T-helper 2 cell (primary cell): ENCODE measurements at places on chromosomes 6 and 20.

DNA sequence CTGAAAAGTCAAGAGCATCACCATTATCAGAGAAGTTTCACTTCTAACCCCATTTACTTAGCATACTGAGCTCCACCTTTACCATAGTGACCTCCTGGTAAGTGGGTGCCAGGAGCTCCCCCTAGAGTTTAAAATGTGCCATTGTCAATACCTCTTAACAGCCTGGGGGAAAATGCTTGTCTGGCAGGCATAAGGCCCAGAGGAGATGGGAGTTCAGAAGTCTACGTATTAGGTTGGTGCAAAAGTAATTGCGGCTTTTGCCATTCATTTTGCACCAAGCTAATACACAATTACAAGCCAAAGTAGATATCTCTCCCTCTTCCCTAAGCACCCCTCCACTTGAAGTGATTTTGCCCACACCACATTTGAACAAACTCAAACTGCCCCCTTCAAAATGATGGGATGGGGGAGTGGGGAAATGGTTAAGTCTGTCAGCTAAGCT lies 919.0 kb downstream of the KIF16B start:
- no peak for DNase-seq

DNA sequence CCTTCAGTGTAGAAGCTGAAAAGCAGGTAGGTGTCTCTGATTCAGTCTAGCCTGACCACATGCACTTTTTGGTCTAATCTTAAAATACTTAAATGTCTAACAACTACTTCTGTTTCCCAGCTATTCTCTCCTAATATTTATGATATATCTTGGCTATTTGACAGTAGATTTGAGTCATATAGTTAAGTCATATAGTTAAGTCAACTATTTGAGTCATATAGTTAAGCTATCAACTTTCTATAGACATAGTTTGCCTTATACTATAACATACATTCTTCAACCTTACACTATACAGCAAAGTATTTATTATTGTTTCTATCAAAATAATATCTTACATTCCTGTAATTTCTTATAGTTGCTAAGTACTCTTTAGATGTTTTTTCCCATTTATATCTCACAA lies 110.9 kb downstream of the GMDS start:
- DNase-seq: no peak

DNA sequence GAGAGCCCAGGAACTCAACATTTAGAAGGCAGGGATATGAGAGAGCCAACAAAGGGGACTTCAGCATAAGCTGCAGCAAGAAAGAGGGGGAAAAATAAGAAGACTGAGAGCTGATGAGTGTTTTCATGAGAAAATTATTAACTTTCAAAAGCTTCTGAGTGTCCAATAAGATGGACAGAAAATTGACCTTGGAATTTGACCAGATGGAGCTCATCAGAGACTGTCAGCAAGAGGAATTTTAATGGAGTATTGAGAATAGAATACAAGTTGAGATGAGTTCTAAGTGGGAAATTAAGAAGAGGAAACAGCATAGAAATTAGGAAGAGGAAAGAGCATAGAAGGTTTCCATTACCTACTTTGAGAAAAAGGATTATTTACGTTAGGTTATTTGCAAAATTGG lies 428.2 kb downstream of the LMBRD1 start:
- no peak for DNase-seq

DNA sequence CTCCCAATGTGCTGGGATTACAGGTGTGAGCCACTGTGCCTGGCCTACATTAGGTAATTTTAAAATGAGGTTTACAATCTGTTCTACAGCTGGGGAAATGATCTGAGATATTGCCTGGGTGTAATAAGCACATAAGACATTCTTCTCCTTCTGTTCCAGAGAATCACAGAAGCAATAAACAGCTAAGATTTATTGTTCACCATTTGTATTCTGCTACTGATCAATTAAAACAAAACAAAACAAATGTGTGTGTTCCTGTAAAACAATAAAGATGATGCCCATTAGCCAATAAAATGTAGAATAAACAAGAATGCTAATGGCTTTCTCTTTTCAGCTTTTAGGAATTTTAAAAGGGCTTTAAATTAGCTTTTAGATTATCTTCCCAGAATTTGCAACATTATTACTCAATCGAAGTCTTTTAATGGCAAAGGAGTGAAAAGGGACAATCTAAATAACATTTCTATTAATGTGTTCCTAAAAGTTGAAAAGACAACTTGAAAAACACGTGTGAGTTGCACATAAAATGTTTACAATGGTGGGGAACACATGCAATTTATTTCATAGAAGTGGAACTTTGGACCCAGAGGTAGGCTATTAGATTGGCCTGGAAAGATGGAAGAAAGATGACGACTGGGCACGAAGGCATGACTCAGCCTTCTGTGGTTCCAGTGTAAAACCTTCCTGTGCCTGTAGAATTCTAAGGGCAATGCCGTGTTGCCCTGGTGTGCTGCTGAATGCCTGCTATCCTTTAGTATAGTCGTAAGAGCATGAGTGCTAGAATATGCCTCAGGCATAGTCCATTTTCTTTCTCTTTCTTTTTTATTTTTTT lies 29.0 kb upstream of the DEK start:
- DNase-seq: no peak

DNA sequence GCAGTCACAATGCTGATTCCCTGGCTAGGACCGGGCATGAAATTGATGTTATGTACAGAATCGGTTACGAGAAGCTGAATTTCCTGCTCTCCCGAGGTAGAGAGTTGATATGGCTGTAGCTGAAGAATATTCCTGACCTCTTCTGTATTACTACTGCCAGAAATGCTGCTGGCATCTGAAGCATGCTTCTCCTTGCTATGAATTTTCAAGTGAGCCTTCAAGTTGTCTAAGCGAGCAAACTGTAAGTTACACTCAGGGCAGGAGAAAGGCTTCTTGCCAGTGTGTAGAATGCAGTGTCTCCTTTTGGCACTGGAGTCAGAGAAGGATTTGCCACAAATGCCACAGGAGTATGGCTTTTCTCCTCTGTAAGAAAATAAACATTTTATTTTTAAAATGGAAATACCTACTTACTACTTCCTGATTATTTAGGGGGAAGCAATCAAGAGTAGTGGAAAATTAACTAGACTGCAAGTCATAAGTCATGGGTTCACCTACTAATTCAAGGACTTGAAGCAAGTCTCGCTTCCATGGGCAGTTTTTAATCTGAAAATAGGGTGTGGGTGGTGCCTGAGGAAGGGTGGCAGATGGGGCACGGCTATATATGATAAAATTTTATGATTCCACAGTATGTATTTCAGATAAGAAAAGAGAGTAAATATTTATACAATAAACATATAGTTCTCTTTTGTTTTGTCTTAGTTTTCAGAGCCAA lies 10.8 kb upstream of the MICAL1 start:
- no peak for DNase-seq

GRCh38 chr20:48732081-48732829 lies 95.5 kb downstream of the PREX1 start:
- DNase-seq: no peak

DNA sequence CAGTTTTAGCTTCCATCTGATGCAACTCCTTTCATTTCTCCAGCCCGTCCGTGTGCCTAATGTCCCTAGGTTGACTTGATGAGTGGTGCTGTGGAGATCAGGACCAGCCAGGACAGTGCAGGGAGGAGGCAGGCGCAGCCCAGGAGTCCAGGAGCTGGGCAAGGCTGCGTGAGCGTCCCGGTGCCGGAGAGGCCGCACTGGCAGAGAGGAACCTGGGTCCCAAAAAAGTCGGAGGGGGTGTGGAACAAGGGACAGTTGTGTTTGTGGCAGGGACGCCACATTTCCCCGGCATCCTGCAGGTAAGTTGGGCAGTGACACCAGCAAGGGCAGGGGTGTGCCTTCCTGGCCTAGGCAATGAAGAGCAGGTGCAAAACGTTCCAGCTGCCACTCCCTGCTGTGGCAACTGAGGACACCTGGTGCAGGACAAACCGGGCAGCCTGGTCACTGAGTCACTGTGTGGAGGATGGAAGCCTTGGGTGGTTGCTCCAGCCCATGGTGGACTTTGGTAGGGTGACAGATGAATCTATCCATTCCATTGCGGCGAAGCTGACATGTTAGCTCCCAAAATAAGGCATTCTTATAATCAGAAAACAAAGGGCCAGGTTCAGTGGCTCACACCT lies 53.2 kb downstream of the RAMACL start:
- no peak for DNase-seq
